ENCODE measurements at places on chromosomes 2 and 18.

DNA sequence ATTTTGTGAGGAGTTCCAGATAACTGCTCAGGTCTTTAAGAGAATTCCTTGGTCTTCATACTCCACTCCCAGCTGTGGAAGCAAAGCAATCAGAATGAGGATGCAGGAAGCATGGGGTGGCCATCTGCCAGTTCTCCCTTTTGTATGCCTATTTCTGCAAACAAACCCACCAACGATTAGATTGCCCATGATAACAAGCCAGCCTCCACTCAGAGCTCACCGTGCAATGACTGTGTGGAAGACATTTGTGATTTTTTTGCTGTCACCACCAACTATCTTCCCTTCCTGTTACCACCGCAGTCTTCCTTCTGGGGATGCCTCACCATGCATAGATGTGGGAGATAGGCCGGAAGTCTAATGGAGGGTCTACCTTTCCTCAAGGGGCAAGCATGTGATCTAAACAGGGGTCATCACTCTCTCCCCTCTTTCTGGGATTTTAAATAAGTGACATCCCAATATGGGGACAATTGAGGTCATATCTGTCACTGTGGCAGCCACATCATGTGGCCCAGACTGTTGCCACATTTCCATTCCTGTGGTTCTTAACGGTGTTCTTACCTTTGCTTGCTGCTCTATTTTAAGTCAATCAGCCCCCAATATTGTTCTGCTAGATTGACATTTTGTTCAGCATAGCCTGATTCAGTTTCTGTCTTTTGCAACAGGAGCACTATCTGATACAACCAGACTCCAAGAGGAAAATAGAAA lies 4.4 kb downstream of the AFF3 start:
- no peak for DNase-seq

DNA sequence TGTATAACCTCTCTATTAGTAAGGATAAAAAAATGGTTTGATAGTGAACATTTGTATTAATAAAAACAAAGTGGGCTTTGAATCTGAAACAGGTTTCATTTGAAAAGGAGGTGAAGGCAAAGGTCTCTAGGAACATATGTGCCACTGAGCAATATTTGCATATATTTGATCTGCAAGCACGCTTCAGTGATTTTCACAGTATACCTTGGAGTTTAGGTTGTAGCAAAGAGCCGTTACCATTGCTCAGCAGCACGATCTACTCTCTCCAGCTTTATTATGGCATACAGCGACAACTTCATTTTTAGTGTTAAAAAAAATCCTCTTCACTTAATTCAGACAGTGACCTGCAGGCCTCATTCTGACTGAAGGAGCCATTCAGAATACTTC lies 75.8 kb upstream of the ZEB2 start:
- no peak for DNase-seq

- DNase-seq = no peak
Measured at GRCh38 chr2:197079414-197079813, 152.9 kb upstream of the PGAP1 start.

DNA sequence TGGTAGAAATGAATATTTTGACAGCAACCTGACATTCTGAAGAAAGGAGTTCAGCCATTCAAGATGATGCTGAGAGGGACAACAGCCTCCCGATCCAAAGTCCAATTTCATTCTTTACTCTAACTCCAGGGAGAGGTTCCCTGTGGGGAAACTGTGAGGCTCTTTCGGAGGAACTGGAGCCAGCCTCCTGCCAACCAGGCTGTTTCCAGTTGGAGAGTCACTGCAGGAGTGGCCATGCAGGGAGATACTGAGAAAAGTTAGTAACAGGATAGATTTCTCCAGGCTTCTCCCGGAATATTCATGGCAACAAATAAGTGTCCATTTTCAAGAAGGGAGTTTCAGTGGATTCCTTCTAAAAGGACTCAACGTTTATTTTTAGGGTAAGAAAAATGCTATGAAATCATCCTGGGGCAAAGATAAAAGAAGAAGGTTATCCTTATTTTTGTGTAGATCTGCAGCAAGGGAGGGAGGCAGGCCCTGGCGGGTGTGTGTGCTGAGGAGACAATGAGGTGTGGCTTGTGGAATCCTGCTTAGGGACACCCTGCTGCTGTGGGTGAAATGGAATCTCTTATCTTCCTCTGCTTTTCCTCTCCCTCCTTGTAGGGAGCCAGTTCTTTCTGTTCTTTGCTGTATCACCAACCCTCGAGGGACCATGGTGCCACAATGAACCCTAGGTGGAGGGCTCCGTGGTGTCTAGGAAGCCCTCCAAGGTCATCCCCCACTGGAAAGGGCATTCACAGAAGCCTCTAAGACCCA lies 18.1 kb downstream of the KLHL14 start:
- no peak for DNase-seq

DNA sequence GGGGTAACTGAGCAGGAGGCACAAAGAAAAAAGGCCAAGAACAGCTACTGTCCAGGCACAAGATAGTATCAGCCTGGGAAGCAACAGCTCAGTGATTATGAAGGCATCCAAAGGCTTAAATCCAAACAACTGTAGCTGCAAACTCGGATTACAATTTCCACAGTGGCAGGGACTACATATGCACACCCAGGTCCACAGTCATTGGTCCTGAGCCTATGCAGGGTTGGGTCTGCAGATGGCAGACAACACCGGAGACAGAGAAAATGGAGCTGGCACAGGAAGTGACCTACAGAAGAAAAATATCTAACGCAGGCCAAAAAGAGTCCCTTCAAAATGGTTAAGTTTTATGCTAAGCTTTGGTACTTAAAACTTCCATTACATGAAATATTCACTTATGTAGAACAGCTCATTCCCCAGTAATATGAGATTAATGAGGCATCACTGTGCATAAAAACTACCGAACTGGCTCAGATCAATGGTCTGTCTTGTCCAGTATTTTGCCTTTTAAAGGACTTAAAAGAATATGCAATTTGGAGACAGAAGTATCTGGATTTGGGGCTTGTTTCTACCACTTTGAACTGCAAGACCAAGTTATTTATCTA lies 132.1 kb downstream of the SUCLG1 start:
- no peak for DNase-seq

GRCh38 chr2:141676139-141676538 lies 454.7 kb downstream of the LRP1B start:
- no peak for DNase-seq

DNA sequence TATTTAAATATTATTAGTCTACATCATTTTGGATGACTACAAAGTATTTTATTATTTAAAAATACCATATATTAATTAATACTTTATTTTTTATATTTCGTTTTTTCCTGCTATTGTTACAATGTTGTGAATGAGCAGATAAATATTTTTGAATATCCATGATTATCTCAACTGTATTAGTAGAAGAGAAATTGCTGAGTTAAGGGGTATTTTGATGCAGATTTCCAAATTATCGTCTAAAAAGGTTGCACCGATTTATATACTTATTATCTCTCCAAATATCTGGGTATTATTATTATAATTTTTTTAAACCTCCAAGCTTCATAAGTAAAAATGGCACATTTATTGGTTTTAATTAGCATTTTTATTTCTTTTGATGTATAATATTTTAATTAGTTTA lies 8.9 kb upstream of the IL1RL1 start:
- DNase-seq = no peak

GRCh38 chr2:136306836-136307235 lies 188.9 kb upstream of the CXCR4 start:
- no peak for DNase-seq

GRCh38 chr2:21078296-21078695 lies 34.4 kb upstream of the APOB start:
- no peak for DNase-seq

DNA sequence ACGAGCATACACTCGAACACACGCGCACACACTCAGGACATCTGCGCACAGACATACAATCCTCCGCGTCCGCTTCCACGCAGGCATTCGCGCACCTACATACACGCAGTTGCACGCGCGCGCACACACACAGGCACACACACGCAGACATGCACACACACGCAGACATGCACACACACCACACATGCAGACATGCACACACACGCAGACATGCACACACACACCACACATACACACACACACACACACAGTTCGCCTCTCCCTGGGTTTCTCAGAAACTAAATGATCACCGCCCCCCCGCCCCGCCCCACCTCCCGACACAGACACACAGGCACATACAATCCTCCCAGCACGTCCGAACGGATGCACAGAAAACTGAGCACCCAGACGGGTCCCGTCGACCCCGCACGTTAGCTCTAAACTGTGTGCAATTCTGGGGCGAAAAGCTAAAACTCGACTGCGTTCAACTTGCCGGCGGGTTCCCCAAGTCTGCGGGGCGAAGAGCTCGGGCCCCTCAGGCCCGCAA lies 1.0 kb downstream of the EPHA4 start:
- peak; percentile 53 for DNase-seq

DNA sequence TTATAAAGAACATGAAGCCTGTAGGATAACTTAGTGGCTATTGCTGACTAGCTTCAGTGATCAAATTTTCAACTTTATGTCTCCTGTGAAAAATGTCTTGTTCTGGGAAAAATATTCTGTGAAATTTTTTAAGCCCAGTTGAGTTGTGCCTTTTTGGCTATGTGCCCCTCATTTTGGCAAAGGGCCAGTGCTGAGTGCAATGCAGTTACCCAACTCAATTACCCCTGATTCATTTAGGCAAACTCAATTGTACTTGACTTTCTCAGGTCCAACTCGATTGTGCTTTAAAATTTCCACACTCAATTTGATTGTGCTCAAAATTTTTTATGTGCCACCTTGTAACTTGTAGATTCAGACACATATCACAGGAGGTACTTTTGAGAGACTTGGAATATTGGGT lies 548.8 kb upstream of the NRP2 start:
- no peak for DNase-seq

DNA sequence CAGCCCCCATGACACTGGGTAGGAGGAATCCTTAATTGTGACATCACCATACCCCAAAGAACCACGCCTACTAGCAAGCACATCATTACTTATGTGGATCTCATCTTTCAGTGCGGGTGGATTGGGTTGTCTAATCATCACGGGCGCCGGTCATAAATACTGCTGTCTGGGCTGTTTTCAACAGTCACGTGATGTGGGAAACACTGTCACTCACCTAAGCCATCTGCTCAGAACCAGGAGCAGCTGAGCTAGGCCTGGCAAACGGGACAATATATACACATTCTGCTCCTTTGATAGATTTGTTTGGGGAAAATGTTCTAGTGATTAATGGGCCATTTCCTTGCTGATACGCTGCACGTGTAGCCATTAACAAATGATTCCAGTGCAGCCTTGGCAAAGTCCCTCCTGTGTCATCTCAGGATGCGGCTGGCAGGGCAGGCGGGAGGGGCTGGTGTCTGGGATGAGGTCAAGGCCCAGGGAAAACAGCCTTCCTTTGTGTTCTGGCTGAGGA lies 145.9 kb upstream of the COPS8 start:
- no peak for DNase-seq

GRCh38 chr18:71443706-71444480 lies 1100.2 kb downstream of the CBLN2 start:
- DNase-seq = no peak

GRCh38 chr18:77970814-77971213 lies 721.2 kb downstream of the GALR1 start:
- DNase-seq = no peak

DNA sequence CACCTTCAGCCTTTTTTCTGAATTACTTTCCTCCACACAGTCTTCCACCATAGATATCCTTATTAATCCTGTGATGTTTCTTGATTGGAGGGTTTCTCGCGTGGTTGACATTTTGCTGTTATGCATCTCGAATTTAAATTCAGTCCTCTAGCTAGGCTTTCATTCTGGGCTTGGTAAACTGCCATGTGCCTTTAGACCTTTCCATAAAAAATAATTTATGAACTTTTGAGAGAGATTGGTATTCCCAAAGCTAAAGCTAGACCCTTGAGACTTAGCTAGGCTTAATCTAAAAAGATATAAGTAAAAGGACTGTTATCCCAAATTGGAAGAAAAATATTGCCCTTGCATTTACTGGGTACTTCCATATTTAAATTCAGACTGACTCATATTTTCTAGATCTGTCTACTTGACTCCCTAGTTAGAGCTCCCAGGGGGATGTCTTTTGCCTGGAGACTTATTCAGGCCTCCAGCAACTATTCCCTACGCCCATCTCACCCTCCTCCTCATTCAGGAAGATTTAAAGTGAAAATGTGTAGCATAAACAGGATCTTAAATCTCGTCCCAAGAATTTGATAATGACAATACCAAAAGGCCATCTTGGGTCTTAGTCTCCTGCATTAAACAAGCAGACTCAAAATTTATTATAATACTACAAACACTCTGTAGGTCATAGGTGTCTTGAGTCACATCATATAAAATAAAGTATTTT lies 60.3 kb downstream of the KIAA2012 start:
- no peak for DNase-seq

DNA sequence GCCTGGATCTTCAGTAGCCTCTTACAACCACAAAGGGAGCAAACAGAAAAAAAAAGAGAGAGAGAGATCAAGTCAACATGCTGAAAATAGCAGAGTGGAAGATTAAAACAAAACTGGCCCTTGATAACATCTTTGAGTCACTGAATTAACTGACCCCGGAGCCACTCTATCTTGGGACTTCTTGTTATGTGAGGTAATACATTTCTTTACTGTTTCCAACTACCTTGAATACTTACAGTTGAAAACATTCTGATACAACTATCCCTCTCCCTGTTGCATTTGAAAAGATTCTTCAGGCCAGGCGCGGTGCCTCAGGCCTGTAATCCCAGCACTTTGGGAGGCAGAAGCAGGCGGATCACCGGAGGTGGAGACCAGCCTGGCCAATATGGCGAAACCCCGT lies 208.1 kb downstream of the MEMO1 start:
- DNase-seq = no peak

GRCh38 chr2:239020541-239021041 lies 172.7 kb downstream of the TWIST2 start:
- no peak for DNase-seq

- peak; percentile 67 for DNase-seq
Measured at GRCh38 chr2:96251721-96252292, 14.0 kb downstream of the TMEM127 start.
